Breast epithelium (tissue), 4 donors: ENCODE measurements at places on chromosomes 13 and 19. TPM values are rescaled to one million over a fixed set of nuclear protein-coding genes. Genes with fewer than 3 reads are reported as not detected.

DNA sequence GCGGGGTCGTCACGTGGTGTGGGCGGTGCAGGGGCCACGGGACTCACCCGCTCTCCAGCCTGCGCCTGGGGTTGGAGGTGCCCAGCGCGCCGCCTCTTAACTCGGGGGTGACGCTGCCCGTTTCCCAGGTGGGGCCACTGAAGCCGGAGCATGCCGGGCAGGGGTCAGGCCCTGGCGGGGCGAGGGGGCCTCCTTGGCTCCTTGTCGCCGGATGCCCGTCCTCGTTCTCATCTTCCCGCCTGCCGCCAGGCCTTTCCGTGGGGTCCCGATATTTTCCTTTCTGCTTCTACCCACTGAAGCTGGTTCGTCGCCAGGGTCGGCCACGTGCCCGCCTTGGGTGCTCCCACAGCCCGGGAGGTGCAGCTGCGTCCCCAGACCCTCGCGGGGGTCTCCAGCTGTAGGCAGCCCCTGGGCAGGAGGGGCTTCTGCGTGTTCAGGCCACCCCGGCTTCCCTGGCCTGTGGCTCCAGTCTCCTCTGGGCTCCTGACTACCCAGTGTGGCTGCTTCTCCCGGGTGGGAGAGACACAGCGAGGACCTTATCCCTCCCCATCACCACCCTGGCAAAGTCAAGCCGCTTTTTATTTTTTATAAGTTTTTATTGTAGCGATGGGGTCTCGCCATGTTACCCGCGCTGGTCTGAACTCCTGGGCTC, 772 bp downstream of the FAM174C start:
- no peak for DNase-seq
- peak overlapping the region; percentile 79 for H3K4me3 ChIP-seq

SHD gene
- total RNA-seq, result not detected

GPR4 gene
- total RNA-seq, result 1.2 TPM

- no peak for DNase-seq
- peaks cover 46% of the 10 kb centered on the region for H3K4me1 ChIP-seq
- H3K4me3 ChIP-seq, result peak overlapping the region; percentile 83
- H3K27ac ChIP-seq, result peak overlapping the region; percentile 100
These were observed 10.3 kb downstream of the CIC start for GRCh38 chr19:42279155-42279901.

GRCh38 chr19:51417810-51418157, 342 bp upstream of the SIGLEC10 start:
- no peak overlapping the region for H3K27ac ChIP-seq
- no peak overlapping the region for H3K4me3 ChIP-seq
- H3K36me3 ChIP-seq, result no peaks in the 10 kb centered on the region
- no peaks in the 10 kb centered on the region for H3K27me3 ChIP-seq
- DNase-seq, result no peak

GRCh38 chr13:40629678-40630384, 36.6 kb downstream of the FOXO1 start:
- no peaks in the 10 kb centered on the region for H3K4me1 ChIP-seq
- H3K27me3 ChIP-seq, result no peaks in the 10 kb centered on the region
- H3K4me3 ChIP-seq, result no peak overlapping the region
- no peaks in the 10 kb centered on the region for H3K36me3 ChIP-seq
- H3K27ac ChIP-seq, result no peak overlapping the region

- H3K27ac ChIP-seq, result no peak overlapping the region
- H3K4me3 ChIP-seq, result peak overlapping the region; percentile 21
- no peaks in the 10 kb centered on the region for H3K36me3 ChIP-seq
- DNase-seq, result no peak
- H3K27me3 ChIP-seq, result no peaks in the 10 kb centered on the region
- no peaks in the 10 kb centered on the region for H3K4me1 ChIP-seq
These were observed 30.5 kb downstream of the ZNF146 start for GRCh38 chr19:36245210-36246005.

DNA sequence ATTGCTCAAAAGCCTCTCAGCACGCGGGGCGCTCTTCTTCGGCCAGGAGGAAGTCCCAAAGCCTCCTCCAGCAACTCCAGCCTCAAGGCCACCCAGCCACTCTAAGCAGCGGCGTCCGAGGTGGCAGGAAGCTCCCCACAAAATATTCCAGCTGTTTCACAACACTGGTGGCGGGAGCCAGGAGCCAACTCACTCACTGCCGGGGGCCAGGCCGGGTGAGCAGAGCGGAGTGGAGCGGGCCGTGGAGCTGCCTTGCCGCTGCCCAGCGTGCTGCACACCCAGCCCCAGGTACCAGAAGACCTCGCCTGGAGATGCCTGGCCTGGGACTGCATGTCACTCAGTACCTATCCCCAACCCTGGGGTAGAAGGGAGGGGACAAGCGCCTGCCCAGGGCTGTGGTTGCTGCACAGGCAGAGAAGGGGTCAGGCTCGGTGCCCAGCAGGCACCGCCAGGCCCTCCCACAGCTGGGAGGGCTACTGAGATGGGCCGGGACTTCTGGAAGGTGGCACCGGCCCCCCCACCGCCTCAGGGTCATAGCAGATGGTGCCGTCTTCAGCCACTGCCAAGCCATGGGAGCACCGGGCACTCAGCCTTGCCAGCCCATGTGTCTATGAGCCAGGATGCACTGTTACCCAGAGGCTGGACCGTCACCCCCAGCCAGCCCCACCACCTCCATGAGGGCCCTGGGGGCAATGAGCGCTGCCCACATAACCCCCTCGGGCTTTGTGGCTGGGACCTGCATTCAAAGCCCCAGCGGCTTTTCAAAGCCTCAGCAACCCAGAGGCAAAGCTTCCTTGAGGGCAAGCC, 59.2 kb downstream of the MLLT1 start:
- H3K27ac ChIP-seq, result peak overlapping the region; percentile 78
- H3K27me3 ChIP-seq, result no peaks in the 10 kb centered on the region
- no peak for DNase-seq
- H3K4me1 ChIP-seq, result peaks cover 14% of the 10 kb centered on the region
- H3K4me3 ChIP-seq, result no peak overlapping the region
- peaks cover under 1% of the 10 kb centered on the region for H3K36me3 ChIP-seq

DNA sequence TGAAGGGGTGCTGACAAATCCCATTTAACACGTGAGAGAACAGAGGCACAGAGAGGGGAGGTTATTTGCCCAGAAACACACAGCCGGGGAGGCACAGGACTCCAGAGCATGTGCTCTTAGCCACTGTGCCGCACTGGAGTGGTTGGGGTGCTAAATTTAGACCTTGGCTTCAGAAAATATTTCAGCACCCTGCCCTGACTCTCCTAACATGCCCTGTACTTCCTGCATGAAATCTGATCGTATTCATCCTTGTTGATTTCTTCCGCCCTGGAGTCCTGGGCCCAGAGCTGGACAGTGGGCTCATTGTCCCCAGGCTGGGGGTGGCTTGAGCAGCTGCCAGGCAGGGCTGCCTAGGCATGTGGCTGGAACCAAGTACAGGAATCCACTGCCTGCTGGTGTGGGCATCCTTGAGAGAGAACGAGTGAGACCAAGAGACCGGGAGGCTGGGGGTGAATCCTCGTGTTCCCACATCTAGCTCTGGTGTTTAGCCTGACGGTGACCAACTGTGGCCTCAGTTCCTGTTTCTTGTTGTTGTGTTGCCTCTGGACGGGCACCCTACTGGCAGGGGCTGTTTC, 5.3 kb downstream of the SLC27A1 start:
- peak overlapping the region; percentile 89 for H3K27ac ChIP-seq
- DNase-seq, result peak; percentile 96
- peaks cover 11% of the 10 kb centered on the region for H3K4me1 ChIP-seq
- no peaks in the 10 kb centered on the region for H3K36me3 ChIP-seq
- H3K27me3 ChIP-seq, result no peaks in the 10 kb centered on the region

GRCh38 chr19:48081106-48081505, 29.5 kb downstream of the PLA2G4C start:
- no peak overlapping the region for H3K27ac ChIP-seq
- DNase-seq, result no peak
- no peak overlapping the region for H3K4me3 ChIP-seq
- H3K36me3 ChIP-seq, result no peaks in the 10 kb centered on the region
- H3K27me3 ChIP-seq, result no peaks in the 10 kb centered on the region

RLN3 gene
- not detected for total RNA-seq
